Pons (tissue), 1 donor: ENCODE measurements at places on chromosomes 7 and 10.

- no peak for DNase-seq
These were observed 18.0 kb downstream of the GIMAP4 start for GRCh38 chr7:150585199-150585598.

- DNase-seq = no peak
These were observed 647 bp downstream of the ECHS1 start for GRCh38 chr10:133372507-133372906.

DNA sequence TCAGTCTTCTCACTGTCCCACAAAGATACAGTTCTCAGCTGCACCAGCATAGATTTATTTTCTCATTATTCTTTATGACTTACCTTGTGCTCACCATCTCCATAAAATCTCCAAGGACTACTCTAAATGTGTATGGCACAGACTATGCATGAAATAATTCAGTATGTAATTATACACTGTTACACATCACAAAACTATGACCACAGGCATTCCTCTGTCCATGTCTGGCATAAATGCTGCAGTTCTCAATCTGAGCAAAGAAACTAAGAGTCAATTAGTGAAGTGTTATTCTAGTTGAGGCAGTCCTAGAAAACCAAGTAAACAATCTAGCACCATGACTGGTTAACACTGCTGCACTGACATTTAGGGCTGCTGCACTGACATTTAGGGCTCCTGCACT, 2.7 kb downstream of the CYCS start:
- DNase-seq = no peak

DNA sequence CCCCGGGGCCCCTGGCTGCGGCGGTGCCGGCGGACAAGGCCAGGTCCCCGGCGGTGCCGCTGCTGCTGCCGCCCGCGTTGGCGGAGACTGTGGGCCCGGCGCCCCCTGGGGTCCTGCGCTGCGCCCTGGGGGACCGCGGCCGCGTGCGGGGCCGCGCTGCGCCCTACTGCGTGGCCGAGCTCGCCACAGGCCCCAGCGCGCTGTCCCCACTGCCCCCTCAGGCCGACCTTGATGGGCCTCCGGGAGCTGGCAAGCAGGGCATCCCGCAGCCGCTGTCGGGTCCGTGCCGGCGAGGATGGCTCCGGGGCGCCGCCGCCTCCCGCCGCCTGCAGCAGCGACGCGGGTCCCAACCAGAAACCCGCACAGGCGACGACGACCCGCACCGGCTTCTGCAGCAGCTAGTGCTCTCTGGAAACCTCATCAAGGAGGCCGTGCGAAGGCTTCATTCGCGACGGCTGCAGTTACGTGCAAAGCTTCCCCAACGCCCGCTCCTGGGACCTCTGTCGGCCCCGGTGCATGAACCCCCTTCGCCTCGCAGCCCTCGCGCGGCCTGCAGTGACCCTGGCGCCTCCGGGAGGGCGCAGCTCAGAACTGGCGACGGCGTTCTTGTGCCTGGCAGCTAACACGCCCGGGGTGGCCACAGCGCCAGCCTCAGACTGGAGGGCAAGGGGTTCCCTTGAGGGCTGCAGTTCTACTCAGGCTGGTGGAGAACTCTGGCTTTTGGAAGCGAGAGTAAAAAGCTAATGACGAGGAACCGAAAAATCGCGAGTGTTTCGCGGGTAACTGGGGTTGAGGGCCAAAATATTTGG, 804 bp downstream of the FRAT1 start:
- peak; percentile 32 for DNase-seq

DNA sequence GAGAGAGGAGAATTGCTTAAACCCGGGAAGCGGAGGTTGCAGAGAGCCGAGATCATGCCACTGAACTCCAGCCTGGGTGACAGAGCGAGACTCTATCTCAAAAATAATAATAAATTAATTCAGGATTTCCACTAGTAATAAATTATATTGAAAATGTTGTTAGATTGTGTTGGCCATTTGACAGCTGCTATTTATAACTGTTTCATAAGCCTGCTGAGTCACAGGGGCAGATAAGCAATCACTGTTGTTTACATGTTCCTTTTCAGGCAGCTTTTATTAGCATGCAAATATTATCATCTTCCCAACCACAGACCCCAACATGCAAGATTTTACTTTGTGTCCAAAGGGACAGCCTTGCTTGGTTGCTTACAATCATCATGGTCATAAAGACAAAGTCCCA, 49.5 kb upstream of the ZNF138 start:
- no peak for DNase-seq

DNA sequence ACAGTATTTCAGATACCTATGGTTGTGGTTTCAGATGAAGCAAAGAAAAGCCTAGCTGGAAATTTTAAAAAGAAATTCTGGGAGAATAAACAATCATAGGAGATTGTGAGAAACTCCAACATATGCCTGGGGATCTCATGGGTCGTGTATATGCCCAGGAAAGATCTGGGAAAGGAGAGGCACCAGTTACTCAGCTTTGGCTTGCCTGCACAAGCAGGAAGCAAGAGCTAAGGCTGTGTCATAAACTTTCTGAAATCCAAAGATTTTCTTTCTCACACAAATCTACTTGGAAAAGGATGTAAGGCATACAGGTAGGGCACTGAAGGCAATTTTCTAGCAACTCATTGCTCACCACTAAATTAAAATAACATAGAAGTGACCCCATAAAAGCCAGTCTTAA, 373.6 kb downstream of the CDC14C start:
- DNase-seq = no peak

DNA sequence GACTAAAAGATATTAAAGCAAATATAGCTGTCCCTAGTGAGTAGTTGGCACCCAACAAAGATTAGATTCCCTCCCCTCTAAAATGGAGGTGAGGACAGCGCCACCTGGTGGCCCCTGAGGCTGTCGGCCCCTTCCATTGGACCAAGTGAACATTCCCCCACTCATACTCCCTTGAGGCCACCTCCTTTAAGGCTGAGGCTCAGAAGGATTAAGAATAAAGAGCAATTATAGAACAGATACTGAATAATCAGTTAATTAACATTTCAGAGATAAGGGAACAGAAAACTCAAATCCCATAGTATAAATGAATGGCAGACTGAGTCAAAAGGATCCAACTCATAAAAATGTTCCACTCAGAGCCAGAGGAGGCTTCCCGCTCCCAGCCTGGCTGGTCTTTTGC, 130.4 kb upstream of the GHITM start:
- no peak for DNase-seq

GRCh38 chr10:33032654-33033151, 74.7 kb upstream of the ITGB1 start:
- no peak for DNase-seq

DNA sequence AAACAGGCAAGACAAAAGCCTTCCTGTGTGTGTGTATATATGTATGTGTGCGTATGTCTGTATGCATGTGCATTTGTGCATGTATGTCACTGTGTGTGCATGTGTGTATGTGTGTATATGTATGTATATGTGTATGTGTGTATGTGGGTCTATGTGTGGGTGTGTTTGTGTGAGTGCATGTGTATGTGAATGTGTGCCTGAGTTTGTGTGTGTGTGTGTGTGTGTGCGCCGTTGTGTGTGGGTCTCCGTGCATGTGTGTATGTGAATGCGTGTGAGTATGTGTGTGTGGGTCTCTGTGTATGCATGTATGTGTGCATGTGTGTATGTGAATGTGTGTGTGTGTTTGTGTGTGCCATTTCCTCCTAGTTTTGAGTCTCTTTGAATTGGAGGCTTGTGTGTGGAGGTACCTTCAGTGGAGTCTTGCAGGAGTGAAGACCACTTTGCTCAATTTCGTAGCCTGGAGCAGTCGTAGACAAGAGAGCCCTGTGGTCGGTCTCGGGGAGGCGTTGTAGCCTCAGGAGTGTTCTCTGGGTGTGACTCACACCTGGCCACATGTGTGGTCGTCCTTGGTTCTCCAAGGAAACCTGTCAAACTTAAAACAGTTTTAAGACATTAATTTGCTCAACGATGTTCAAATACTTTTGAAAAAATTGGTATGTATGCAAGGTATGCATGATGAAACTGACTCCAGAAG, 28.1 kb downstream of the INPP5A start:
- no peak for DNase-seq
